IPS DF 6.9 (cell line): ENCODE measurements at places on chromosomes 7 and 10.

DNA sequence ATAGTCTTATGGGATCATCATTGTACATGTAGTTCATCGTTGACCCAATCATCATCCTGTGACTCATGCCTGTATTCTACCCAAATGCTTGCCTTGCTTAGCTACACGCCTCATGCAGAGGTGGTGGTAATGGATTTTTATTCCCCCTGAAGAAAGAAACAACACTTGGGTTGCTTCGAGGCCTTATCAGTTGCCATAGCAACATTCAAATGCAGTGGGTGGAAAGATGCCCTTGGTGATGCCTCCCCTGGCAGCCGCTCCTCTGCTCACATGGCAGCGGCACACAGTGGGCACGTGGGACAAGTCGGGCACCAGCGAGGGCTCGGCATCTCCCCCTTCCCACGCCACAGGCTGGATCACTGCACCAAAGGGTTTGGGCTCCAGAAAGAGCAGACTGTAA, 54.0 kb upstream of the NMT2 start:
- no peak overlapping the region for H3K4me3 ChIP-seq
- no peaks in the 10 kb centered on the region for H3K4me1 ChIP-seq
- no peak for DNase-seq

DNA sequence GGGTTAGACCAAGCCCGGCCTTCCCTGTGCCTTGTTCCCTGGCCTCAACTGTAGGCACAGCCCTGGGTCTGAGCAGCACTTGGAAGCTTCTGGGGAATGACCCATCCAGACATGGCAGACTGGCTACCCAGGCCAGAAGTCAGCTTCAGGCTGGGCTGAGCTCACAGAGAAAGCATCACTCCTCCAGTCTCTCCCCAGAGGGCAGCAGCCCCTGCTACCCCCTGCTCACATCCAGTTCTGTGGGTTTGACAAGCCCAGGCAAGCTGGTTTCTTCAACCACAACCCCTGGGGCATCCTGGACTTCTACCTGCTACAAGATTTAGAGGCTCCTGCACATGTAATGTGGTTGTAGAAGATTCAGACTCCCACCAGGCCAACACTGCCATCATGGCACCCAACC, 9.0 kb downstream of the C10orf71 start:
- H3K4me1 ChIP-seq: no peaks in the 10 kb centered on the region
- no peaks in the 10 kb centered on the region for H3K27me3 ChIP-seq
- no peak for DNase-seq
- no peak overlapping the region for H3K4me3 ChIP-seq

DNA sequence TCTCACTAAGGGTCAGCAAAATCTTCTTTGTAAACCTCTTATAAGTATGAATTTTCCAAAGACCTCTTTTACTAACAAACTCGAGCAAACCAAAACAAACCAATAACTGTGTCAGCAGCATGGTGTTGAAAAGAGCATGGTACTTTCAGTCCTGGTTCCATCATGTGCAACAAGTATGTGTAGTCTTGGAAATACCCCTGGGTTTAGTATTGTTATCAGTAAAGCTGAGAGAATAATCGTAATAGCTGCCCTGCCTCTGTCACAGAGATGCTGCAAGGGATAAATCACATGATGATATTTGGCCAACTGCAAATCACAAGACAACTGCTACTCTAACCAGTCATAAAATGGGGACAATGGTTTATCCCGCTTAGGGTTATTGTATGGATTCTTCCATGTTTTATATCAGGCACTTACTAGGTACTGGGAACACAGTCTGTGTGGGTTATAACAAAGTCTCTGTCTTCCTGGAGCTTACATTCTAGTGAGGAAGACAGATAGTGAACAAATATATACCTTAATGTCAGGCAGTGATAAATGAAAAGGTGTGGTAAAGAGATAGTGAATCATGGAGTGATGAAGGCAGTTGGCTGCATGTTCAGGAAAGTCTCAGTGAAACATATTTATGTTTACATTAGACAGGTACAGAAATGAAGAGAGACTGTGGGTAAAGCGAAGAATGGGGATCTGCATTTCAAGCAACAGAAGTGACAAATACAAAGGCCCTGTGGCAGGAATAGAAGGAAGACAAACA, 60.5 kb upstream of the C10orf90 start:
- no peak for DNase-seq
- H3K27ac ChIP-seq: no peak overlapping the region
- H3K4me1 ChIP-seq: no peaks in the 10 kb centered on the region; the same call in 1 of the 2 replicates

DNA sequence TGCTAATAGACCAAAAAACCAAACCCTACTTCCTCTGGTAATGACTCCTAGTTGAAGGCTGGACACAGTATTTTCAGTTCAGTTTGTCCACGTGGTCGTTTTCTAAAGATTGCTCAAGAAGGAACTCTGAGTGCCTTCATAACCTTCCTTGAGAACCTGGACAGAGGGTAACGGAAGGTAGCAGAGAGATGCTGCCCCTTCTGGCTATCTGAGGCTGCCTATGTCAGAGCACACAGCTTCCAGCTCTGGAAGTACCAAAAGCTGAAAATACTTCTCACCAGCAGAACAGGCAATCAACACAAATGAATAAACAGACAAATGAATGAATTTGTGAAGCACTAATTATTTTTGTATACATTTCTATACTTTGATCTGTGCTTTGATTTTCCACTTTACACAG, 85.2 kb downstream of the AMPH start:
- H3K27me3 ChIP-seq: no peaks in the 10 kb centered on the region
- H3K4me1 ChIP-seq: no peaks in the 10 kb centered on the region
- H3K4me3 ChIP-seq: no peak overlapping the region
- H3K36me3 ChIP-seq: no peaks in the 10 kb centered on the region
- H3K27ac ChIP-seq: no peak overlapping the region

DNA sequence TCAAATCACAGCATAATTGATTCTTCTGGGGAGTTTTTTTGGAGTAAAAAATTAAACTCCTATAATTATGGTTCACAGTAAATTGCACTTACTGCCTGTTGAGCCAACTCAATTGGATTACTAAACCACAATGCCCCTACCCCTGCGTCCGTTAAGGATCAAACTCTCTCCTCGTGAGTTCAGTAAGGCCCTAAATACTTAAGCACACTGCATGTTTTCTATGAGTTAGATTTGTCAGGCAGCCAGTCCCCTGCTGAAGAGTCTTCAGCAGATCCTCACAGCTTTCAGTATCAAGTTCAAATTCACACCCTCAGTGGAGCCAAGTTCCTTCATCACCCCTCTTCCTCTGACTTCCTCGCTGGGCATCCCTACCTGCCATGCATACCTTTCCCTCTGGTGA, 275.0 kb upstream of the BMPER start:
- no peak for DNase-seq
- H3K4me1 ChIP-seq: no peaks in the 10 kb centered on the region
- no peaks in the 10 kb centered on the region; the same call in 1 of the 2 replicates for H3K27me3 ChIP-seq
- no peak overlapping the region for H3K4me3 ChIP-seq
- 0 out of 2 replicates have a peak, but pooled peaks cover 2% of the 10 kb centered on the region for H3K36me3 ChIP-seq

GRCh38 chr10:77552252-77552651, 85.4 kb downstream of the KCNMA1 start:
- H3K4me3 ChIP-seq: no peak overlapping the region
- no peaks in the 10 kb centered on the region for H3K27me3 ChIP-seq
- no peaks in the 10 kb centered on the region for H3K36me3 ChIP-seq
- H3K4me1 ChIP-seq: no peaks in the 10 kb centered on the region; the same call in 1 of the 2 replicates
- no peak for DNase-seq
- no peak overlapping the region for H3K27ac ChIP-seq

DNA sequence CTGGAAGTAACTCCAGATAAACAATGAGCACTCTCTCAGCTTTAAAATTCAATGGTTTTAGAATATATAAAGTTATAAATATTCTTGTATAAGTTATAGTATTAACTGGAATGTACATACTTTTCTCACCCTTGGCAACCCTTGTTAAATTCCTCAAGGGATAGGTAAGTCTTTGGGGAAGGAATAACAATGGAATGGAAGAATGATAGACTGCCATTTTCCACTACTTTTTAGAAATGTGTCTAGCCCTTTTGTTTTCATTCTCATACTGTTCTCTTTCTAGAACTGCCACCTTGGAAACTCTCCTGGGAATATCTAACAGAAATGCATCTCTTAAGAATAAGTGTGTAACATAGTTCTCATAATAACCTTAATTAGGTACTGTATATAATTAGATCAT, 8.3 kb downstream of the KIF5B start:
- DNase-seq: no peak
- H3K4me3 ChIP-seq: no peak overlapping the region
- H3K27ac ChIP-seq: no peak overlapping the region
- H3K27me3 ChIP-seq: no peaks in the 10 kb centered on the region

GRCh38 chr7:18471476-18472160, 23.9 kb upstream of the HDAC9 start:
- H3K27me3 ChIP-seq: no peaks in the 10 kb centered on the region
- H3K36me3 ChIP-seq: no peaks in the 10 kb centered on the region
- H3K27ac ChIP-seq: no peak overlapping the region
- H3K4me3 ChIP-seq: no peak overlapping the region

GRCh38 chr10:1138529-1138928, 82.3 kb downstream of the WDR37 start:
- no peak for DNase-seq
- H3K36me3 ChIP-seq: no peaks in the 10 kb centered on the region
- H3K4me3 ChIP-seq: no peak overlapping the region
- H3K27ac ChIP-seq: no peak overlapping the region
- H3K4me1 ChIP-seq: no peaks in the 10 kb centered on the region
